ENCODE measurements at places on chromosomes 16 and 17.

DNA sequence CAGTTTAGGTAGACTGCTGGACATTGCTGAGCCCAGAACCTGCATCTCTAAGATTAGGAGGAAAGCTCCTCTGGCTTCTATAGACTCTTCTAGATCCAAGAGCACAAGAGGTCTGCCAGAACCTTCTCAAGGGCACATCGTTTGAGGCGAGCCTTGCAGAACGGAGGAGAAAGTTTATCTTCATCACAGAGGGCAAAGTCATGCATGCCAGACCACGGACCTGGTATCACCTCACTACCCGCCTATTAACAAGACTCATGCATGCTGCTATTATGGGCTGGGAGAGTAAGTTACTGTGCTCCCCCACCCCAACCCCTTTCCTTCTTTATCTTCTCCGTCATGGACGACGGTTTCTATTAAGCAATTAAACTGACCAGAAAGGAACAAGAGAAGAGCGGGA, 23.3 kb downstream of the MYH11 start:
- DNase-seq, result no peak

DNA sequence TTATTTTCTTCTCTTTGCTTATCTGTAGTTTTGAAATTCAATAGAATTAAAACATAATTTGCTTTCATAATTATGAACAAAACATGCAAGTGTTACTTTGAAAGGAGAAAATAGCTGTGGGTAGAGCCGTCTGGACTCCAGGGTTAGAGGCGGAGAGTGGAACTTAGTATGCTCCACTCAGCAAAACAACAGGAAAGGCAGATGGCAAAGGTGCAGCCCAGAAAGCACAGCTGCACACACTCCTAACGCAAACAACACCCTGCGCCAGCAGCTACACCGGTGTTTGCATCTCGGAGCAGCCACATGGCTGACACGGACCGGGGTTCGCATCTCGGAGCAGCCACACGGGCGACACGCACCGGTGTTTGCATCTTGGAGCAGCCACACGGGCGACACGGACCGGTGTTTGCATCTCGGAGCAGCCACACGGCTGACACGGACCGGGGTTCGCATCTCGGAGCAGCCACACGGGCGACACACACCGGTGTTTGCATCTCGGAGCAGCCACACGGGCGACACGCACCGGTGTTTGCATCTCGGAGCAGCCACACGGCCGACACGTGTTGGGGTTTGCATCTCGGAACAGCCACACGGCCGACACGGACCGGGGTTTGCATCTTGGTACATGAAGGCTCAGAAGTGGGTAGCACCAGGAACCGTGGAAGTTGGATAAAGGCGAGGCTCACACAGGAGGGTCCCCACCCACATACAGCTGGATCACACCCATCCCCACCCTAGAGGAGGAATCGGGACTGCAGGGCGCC, 12.2 kb upstream of the CAPN15 start:
- DNase-seq, result no peak

GRCh38 chr17:56786989-56787482, 46.7 kb downstream of the C17orf67 start:
- no peak for DNase-seq

- no peak for DNase-seq
These were observed 27.2 kb downstream of the LLGL2 start for GRCh38 chr17:75552425-75553294.

DNA sequence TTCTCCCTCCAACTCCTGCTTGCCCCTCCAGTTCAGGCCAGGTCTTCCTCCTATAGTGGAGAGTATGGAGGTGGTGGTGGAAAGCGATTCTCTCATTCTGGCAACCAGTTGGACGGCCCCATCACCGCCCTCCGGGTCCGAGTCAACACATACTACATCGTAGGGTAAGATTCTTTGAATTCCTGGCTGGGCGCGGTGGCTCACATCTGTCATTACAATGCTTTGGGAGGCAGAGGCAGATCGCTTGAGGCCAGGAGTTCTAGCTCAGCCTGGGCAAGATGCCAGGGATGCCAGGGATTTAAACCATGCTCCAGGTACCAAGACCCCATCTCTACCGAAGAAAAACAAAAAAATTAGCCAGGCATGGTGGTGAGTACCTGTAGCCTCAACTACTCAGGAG, 1.4 kb downstream of the ZG16 start:
- no peak for DNase-seq

DNA sequence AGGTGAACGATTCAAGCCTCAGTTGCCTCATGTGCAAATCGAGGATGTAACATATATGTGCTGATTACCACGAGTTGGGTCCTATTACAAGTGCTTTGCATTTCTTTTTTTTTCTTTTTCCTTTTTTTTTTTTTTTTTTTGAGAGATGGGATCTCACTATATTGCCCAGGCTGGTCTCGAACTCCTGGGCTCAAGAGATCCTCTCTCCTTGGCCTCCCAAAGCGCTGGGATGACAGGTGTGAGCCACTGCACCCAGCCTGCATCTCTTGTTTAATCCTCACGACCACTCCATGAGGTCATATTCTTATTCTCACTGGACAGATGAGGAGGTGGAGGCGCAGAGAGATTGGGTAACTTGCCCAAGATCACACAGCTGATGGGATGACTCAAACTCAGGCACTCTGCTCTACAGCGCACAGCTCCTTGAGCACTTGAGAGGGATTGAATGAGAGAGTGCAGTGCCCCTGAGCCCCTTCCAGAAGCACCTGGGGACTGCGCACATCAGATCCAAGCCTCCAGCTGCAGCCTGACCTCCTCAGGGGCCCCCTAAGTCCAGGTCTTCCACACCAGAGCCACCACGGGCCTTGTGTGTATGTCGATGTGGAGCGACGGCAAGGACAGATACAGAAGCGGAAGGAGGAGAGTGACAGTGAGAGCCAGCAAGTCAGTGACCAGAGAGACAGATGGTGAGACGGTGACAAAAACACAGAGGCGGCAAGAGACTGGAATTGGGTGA, 4.9 kb downstream of the STX1B start:
- no peak for DNase-seq

DNA sequence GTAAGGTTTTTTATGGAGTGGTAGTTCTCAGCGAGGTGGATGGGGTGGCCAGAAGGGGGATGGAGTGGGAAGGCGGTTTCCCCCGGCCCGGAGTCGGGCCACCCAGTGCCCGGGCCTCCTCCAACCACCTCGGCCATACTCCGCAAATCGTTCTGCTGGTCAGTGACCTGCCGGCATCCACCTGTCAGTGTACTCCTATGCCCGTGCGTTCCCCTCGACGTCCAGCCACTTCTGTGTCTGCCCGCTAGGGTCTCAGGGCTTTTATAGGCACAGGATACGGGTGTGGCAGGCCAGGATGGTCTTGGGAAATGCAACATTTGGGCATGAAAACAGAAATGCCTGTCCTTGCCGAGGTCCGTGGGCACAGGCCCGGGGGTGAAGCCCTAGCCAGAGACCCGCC, 19.3 kb upstream of the ASGR2 start:
- DNase-seq, result no peak

GRCh38 chr17:6456914-6457687, 12.8 kb downstream of the PIMREG start:
- no peak for DNase-seq

GRCh38 chr16:25563700-25564099, 128.1 kb upstream of the HS3ST4 start:
- no peak for DNase-seq

- DNase-seq, result no peak
These were observed at the start of gene VEZF1 for GRCh38 chr17:57987581-57988300. VEZF1 (minus strand) TSS chr17:57988254; CDS start chr17:57988111, 143 bp downstream.

DNA sequence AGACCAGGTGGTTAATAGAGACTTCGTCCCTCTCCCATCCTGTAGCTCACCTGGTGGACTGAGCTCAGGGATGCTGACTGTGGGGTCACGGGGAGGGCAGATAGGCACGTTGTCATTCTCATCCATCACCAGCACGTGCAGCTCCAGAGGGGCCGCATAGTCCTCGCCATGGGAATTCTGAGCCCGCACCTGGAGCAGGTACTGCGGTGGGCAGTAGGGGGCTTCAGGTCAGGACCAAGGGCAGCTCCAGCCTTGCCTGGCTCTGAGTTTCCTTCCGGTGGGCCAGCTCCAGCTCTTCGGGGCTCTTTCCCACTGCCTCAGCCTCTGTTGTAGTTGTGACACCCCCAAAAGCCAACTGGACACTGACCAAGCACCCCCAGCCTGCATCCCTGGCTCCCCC, 5.6 kb downstream of the CDH16 start:
- DNase-seq, result no peak

DNA sequence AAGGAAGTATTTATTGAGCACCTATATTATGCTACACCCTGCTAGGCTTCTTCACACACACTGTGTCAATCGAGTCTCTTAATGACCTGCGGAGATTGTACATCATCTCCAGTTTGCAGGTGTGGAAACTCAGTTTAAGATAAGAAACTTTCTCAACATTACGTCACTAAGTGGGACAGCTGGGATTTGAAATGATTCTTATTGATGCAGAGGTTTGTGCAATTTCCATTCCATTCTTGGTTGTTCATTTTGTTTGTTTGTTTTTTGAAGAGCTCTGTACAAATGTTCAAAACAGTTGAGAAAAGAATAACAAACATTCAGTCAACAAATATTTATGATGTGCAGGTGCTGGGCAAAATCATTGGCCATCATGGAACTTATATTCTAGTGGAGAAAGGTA, 84.8 kb downstream of the MAP2K6 start:
- DNase-seq, result no peak

- DNase-seq, result no peak
These were observed 1.6 kb downstream of the TMC8 start for GRCh38 chr17:78132084-78132676.

- no peak for DNase-seq
These were observed 83.6 kb downstream of the SDK2 start for GRCh38 chr17:73560661-73561060.

GRCh38 chr17:40699371-40699770, 4.2 kb downstream of the KRT24 start:
- DNase-seq, result no peak

GRCh38 chr17:63840591-63841349, 1.7 kb downstream of the SMARCD2 start:
- no peak for DNase-seq

DNA sequence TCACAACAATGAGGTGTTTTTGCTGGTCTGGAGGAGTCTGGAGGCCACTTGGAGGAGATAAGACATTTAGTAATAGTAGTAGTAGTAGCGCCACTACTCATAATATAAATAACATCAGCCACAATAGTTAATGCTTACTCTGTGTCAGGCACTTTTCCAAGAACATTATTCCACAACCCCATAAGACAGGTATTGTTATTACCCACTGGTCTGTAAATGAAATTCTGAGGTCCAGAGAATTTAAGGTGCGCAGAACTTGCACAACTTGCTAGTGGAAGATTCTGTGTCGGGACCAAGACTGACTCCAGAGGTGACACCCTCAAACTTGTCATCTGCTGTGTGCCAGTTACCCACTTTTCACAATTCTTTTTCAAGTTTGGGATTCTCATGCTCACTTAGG, 106.5 kb downstream of the MRM1 start:
- no peak for DNase-seq

- DNase-seq, result no peak
These were observed 30.7 kb upstream of the ARL6IP1 start for GRCh38 chr16:18832006-18832405.

- DNase-seq, result no peak
These were observed 132.1 kb downstream of the LAT start for GRCh38 chr16:29116980-29117379.

- DNase-seq, result no peak
These were observed 96.3 kb downstream of the TNFRSF13B start for GRCh38 chr17:16875662-16876061.

GRCh38 chr16:88289968-88290401, 92.8 kb upstream of the ZNF469 start:
- DNase-seq, result no peak

DNA sequence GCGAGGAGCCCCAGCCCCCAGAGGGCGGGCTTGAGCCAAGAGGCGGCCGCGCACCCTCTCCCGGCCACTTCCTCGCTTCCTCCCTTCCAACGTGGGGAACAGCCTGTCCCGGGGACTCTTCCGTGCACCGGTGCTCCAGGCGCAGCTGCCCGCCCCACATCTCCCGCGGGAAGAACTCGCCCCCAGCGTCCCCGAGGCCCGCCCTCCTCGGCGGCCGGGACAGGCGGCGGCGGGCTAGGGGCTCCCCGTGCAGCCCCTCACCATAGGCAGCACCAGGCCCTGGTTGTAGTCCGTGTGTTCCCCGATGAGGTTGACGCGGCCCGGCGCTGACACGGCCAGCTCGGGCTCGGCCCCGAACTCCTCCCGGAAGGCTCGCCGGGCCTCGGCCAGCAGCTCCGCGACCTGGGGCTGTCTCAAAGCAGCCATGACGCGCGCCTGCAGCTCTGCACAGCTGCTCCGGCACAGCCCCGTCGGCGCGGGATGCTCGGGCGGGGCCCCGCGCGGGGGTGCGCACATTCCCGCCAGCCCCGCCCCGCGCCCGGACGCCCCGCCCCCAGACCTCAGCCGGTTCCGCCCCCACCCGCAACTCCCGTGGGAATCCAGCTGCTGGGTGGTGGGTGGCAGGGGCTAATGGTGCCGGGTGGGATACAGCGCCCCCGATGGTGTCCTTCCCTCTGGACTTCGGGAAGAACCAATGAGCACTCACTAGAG, at the start of gene GALK1:
TSS of gene GALK1 (minus strand) at position 482 of the 711 bp plus-strand sequence. CDS start at position 426, 56 bp downstream.
- no peak for DNase-seq

- no peak for DNase-seq
These were observed 90.7 kb downstream of the CDH8 start for GRCh38 chr16:61945511-61945910.

DNA sequence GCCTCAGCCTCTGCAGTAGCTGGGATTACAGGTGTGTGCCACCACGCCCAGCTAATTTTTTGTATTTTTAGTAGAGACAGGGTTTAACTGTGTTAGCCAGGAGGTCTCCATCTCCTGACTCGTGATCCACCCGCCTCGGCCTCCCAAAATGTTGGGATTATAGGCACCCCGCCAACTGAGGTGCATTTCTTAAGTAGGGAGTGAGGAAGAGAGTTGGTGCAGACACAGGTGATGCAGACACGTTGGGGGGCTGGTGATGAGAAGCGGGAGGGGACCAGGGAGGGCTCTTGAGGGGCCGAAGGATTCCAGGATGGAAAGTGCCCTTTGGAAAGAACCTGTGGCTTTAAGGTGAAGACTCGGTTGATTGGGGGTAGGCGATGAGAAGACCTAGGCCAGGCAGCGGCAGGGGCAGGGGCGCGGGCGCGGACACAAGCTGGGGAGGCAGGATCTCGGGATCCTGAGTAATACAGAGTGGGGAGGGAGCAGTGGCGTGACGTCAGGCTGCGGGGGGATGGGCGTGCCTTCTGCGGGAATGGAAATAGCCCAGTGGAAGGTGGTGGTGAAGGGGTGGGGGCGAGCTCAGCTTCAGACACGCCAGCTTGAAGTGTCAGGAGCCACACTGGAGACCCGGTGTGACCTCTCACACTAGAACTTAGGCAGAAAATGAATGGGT, 2.5 kb upstream of the ATP6V0C start:
- DNase-seq, result no peak

- no peak for DNase-seq
These were observed 56.8 kb downstream of the NQO1 start for GRCh38 chr16:69669577-69669976.

DNA sequence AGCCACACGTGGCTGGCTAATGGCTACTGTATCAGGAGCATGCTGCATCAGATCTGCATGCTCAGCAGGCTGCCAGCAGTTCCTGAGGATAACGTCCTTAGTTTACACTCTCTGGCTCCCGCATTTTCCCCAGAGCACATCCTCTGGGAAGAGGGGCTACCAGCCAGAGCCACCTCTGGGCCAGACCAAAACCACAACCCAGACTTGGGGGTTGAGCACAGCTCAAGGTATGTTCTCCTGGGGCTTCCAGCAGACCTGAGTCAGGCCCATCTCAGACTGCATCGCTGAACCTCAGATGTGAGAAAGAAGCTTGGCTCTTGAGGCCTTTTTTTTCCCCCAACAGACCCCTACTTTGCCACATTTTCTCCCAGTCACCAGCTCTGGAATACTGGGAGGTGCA, 23.7 kb upstream of the WSCD1 start:
- DNase-seq, result no peak

All from iPS DF 19.7 (cell line).